GM12878 (cell line): ENCODE measurements at places on chromosomes 3 and 15. TPM values are rescaled to one million over a fixed set of nuclear protein-coding genes. Genes with fewer than 3 reads are reported as not detected.

Gene CPA3
- not detected in 2 replicates for polyA plus RNA-seq

Gene ACTRT3
- polyA plus RNA-seq = 0.24 and 0.27 TPM in 2 replicates

- H3K27ac ChIP-seq = no peak overlapping the region
- no peaks in the 10 kb centered on the region for H3K4me1 ChIP-seq
- no peak for DNase-seq
- no peaks in the 10 kb centered on the region for H3K27me3 ChIP-seq
These were observed 170.4 kb upstream of the TMC3 start for GRCh38 chr15:81544385-81544784.

DNA sequence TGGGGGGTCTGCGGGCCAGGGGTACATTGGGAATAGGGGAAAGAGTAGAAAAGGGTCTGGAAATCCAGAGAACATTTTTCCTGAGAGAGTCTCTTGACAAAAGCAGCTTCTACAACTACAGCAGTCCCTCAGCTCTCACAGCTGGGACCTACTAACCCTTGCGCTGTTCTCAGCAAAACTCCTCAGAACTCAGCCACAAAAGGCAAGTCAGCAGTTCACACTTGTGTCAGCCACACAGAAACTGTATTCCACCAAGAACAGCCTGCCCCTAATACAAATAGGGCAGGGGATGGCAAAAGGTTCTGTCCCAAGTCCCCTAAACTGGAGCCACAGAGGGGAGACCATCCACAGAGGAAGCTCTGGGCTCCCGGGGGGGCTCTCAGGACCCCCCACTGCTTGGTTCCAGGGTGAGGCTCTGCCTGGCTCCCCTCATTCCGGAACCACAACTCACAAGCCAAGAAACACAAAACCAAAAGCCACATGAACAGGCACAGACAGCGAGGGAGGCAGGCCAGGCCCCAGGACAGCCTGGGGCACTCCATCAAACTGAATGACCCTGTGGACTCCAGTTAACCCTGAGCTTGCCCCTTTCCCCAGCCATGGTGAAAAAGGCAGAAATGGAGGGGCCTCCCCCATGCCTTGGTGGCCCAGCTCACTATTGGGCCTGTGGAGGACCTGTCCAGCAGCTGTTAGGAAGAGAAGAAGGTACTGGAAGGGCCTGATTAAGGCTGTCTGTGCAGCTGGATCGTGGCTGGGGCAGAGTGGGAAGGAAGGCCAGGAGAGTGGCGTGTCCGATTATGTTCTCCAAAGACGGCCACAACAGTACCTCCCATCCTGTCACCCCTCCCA lies 162.0 kb downstream of the CHSY1 start:
- H3K36me3 ChIP-seq = no peaks in the 10 kb centered on the region
- no peak for DNase-seq
- H3K4me3 ChIP-seq = no peak overlapping the region
- no peak overlapping the region for H3K27ac ChIP-seq
- H3K27me3 ChIP-seq = no peaks in the 10 kb centered on the region
